CD4-positive, alpha-beta T cell treated with Interleukin-15 for 1 hour (primary cell): ENCODE measurements at places on chromosomes 2 and 18.

DNA sequence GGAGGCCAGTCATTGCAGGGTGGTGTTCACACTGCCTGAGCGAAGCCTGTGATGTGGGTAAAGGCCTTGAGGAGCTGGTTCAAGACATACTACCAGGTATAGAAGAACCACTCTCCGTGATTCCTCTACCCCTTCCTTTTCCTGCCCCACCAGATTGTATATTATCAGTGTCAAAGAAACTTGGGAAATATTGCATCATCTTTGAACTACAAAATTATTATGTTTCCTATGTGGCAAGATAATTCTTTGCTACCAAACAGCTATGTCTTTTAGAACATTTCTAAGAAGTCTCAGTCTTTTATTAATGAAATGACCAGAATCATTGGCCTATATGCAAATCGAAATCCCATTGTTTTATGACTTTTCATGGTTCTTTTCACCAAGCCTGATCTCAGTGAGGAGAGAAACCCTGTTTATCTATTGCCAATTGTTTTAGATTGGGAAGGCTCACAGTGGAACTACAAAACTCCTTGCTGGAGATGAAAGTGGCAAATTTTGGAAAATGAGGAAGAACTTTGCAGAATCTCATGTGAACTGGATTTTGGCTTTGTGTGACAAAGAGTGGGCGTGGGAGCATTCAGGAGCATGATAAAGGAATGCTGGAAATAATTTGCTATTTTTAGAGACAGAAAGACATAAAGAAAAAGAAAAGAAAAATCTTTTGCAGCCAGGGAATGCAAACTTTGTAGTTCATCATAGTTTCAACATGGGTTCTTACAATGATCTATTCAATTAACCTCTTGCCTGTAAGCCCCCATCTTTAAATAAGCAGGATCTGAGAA, 286.9 kb downstream of the INSIG2 start:
- no peak for DNase-seq

DNA sequence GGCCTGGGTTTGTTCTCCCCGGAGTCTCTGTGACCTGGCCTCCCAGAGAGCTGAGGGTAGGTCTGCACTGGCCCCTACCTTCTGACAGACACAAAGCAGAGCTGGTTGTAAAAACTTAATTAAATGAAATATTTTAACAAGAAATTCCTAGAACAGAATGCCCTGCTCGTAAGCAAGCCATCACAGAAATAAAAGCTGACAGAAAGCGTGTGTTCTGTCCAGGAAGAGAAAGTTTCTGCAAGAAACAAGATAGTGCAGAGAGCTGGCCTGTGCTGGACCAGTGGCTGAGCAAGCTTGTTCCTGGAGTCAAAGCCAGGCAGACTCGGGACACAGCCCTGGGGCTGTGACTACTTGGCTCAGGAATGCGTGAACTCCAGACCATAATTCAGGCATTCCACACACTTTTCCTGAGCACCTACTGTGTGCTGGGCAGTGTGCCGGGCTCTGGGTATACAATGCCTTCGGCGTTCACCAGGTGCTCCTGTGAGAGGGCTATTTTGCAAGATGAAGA, 51.6 kb downstream of the APOB start:
- no peak for DNase-seq

- DNase-seq, result no peak
Measured at GRCh38 chr2:140144611-140145010, 1364.4 kb upstream of the NXPH2 start.

GRCh38 chr2:206368933-206369569, 74.3 kb upstream of the ADAM23 start:
- no peak for DNase-seq

- no peak for DNase-seq
Measured at GRCh38 chr2:14996351-14997014, 364.0 kb downstream of the LRATD1 start.

DNA sequence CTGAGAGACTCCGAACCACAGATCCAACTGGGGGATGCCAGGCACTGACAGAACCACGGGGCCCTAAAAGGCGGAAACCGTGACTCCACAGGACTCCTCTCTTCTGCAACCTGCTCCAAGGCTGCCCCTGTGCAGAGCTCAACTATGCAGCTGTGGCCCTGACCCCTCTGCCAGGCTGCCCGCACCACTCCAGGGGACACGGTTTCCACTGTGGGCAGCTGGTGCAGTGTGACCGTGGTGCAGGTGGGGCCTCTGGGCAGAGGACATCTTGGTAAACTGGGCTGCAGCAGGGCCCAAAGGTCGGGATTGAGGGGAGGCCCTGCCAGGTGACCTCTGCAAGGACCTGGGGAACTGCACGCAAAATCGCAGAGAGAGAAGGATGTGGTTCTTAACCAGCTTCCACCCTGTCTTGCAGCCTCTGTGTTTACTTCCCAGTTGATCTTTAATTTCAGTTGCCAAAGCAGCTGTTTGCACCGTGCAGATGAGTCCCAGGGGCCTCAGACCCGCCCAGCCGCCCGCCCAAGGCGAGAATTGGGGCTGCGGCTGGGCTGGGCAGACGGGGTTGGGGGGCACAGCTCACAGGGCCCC, 104.6 kb upstream of the CTDP1 start:
- DNase-seq, result peak; percentile 5

DNA sequence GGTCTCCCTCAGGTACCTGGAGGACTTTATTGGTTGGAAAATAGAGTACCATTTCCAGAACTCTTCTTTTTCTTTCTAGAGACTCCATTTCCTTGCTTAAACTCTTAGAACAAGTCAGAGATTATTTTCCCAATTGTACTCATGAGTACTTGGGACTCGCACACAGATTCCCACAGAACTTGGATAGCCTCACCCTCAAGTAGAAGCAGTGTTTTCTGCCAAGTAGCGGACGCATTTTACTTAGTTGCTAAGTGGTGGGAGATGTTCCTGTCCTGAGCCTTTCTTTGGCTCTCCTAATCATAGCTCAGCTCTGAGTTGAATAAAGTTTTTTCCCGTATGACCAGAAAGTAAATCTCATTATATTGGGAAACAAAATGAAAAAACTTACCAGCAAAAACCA, 17.2 kb downstream of the SLC30A3 start:
- no peak for DNase-seq

DNA sequence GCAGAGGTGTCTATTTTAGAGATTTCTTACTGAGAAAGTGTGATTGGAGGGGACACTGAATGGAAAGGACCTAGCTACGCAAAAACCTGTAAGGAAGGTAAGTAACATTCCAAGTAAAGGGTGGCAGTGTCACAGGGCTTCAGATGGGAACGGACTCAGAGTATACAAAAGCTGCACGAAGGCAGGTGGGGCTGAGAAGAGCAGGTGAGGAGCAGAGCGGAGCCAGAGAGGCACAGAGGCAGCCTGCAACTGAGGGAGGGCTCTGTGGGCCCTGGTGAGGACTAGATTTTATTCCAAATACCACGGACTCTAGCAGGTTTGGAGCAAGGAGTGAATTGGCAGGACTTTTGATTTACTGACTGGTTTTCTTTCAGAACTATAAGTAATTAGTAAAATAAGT, 331.3 kb upstream of the PKDCC start:
- DNase-seq, result no peak

GRCh38 chr2:233047206-233047605, 12.9 kb upstream of the INPP5D start:
- no peak for DNase-seq

- no peak for DNase-seq
Measured at GRCh38 chr18:75317703-75318102, 107.1 kb downstream of the TSHZ1 start.

DNA sequence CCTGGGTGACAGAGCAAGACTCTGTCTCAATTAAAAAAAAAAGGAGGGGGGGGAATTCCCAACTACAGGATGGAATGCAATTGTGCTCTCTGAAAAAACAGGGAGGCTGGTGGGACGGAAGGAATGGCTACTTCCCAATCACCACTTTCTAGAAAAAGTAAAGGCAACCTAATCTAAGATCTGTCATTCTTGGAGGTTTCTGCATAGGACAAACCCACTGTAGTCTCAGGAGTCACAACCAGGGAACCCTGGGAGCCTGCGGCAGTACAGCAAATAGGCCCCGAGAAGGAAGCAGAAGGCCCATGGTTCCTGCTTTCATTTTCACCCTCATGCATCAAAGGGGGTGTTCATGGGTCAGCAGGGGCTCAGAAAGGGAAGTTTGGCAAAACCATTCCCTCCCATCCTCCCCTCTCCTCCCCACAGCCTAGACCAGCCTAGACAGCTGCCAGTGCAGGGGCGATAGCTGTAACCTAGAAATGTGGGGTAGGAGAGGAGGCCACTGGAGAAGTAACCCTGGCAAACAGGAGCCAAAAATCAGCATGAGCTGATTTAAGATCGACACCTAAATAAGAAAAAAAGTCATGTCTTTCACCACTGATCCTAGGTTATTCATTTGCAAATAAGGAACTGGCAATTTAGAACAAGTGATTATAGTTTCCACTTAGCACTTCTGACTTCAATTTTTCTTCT, 48.0 kb downstream of the TRABD2A start:
- DNase-seq, result peak; percentile 41

DNA sequence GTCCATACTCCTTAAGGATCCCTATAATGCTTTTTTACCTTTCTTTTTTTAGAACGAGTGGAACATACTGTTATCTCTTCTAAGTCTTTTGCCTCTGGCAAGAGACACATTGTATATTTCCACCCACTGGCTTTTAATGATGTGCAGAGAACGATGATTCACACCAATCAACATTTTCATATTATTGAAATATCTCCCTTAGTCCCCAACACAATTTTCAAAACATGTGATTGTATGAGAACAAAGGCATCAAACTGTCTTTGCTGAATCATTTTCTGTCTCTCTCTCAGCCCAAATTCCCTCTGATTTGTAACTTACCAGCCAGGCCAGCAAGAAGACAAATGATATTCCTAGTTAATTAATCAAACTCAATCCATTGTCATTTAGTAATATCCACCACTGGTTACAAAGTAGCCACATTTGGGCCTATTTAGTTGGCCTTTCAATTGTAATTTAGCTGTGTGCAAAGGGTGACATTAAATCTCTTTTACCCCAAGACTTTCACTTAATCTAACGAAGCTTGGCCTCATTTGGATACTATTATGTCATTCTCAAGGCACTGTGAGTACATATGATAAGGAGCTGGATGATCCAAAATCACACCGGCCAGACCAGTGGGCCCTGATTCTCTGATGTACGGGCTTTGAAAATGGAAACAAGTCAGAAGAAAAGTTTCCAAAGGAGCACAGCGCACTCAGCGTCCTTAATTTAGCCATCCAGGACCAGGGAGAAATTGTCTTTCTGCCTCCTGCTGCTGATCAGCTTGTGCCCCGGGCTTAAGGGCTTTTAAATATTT, 185.1 kb downstream of the SCG2 start:
- no peak for DNase-seq

- no peak for DNase-seq
Measured at GRCh38 chr2:39027421-39027820, 93.4 kb downstream of the SOS1 start.

GRCh38 chr2:64643838-64644457, 9.8 kb downstream of the SERTAD2 start:
- DNase-seq, result no peak

GRCh38 chr2:65291216-65292105, 63.8 kb downstream of the ACTR2 start:
- DNase-seq, result no peak

GRCh38 chr2:197191940-197192322, 118.6 kb downstream of the ANKRD44 start:
- DNase-seq, result peak; percentile 55

GRCh38 chr2:113734185-113734584, 22.3 kb downstream of the SLC35F5 start:
- DNase-seq, result no peak

- DNase-seq, result no peak
Measured at GRCh38 chr2:108414256-108414876, 34.6 kb upstream of the GCC2 start.

DNA sequence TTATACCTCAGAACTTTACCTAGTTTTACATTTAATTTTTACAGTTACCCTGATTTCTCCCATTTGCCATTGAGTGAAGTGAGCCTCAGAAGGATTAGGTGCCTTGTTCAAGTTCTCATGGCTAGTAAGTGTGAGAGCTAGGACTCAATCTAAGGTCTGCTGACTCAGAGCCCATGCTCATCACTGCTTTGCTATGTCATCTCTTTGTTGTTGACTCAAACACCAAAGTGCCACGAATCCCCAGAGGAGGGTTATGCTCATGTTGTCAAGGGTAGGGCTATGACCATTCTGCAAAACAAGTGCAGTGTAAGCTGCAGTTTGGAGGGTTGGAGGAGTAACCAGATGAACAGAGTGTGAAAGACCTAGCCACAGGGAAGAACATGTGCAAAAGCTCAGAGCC, 185.4 kb upstream of the SKOR2 start:
- DNase-seq, result no peak

- no peak for DNase-seq
Measured at GRCh38 chr2:45008296-45009129, 739 bp downstream of the SIX2 start.

GRCh38 chr2:26461601-26462023, 16.3 kb downstream of the OTOF start:
- no peak for DNase-seq

DNA sequence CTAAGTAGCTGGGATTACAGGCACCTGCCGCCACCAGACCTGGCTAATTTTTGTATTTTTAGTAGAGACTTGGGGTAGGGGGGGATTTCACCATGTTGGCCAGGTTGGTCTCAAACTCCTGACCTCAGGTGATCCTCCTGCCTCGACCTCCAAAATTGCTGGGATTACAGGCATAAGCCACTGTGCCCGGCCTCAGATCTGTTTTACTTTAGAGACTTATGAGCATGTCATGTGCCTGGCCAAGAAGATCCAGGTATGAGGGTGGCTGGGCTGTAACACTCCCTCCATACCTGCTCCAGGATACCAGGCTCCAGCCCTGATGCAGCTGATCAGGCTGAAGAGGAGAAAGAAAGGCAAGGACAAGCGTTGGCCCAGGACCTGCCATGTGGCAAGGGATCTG, 125.0 kb downstream of the LPIN1 start:
- DNase-seq, result no peak

DNA sequence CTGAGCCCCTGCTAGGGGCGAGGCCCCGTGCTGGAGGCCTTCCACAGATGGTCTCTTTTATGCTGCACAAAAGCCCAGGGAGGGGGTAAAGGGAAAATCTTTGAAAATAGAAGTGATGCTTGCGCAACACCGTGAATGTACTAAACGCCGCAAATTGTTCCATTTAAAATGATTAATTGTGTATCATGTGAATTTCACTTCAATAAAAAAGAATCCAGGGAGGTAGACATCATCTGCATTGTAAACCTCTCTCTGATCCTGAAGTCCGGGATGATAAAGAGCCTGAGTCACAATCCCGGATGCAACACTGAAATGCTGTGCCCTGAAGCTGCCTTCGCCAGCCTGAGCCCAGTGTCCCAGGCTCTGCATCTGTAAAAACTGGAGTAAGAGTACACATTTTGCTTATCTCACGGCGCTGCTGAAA, 107.7 kb upstream of the PPP1CB start:
- DNase-seq, result no peak

DNA sequence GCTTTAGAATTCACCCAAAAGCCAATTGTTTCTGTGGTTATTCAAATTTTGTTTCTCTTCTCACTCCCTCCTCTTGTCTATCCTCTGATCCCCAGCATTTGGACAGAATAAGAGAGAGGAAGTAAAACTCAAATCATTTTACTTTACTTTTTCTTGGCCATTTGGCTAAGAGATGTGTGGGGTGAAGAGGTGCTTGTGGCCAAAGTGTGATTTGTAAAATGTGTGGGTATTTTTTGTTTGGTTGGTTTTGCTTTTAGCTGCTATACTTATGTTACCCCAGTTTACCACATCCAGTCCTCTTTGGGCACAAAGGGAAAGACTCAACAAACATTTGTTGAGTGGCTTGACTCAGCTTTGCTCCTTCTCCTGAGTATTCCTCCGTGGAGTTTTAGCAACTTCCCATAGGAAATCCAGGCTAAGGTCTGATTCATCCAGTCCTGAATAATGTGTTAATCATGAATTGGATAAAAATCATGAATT, 109.1 kb upstream of the CYP1B1 start:
- DNase-seq, result no peak

GRCh38 chr2:86815611-86816010, 24.9 kb upstream of the CD8A start:
- no peak for DNase-seq
